Inflammatory macrophage (primary cell): ENCODE measurements at places on chromosomes 6 and 20.
A peak's percentile ranks its signal among the peaks of the same experiment; 100 is the strongest.

GRCh38 chr6:116369540-116369939 is 1.2 kb upstream of the DSE start:
- DNase-seq, result no peak

- DNase-seq, result no peak
These were observed 553.2 kb downstream of the CD83 start for GRCh38 chr6:14670806-14671205.

GRCh38 chr6:53264915-53265607 is 83.7 kb downstream of the ELOVL5 start:
- DNase-seq, result peak; percentile 43

- peak; percentile 38 for DNase-seq
These were observed 26.7 kb downstream of the GPX6 start for GRCh38 chr6:28488916-28489365.

DNA sequence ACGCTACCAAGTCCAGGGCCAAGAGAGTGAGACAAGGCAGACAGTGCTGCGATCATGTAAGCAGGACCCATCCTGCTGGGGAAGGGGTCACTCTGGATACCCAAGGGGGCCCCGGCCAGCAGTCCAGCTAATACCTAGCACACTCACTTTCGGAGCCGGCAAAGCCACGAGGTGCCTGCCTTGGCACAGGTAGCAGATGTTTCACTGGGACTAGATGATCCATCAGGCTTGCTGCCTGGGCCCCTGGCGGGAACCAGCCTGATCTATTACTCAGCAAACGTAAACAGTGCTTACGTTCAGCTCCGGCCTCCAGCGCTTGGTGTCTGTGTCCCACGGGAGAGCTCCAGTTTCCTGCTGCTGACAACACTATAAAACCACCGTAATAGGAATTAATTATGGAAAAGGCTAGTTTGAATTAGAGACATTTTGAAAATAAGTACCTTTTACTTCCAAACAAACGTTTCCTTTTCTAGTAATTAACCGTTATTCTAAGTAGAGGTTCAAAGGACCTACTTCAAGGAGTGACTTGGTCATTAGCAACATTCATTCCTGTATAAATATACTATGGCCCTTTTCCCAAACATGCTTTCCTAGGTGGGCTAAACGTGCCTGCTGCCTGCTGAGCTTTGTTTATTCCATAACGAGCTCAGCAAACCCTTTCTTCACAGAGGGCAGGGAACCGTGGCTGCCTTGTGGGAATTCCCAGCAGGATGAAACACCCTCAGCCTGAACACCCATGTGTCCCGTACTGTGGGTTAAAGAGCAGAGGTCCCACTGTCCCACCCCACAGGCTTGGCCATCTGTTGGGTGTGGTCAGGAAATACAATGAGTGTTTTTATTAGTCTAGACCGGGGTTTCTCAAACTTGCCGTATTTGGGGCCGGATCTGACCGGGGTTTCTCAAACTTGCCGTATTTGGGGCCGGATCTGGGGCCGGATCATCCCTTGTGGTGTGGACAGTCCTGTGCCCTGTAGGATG is 18.4 kb downstream of the SLC22A23 start:
- DNase-seq, result no peak
